ENCODE measurements at places on chromosomes 6 and 20.

- DNase-seq = peak; percentile 10
Observed at GRCh38 chr6:87944541-87944954, 103.1 kb upstream of the SPACA1 start.

DNA sequence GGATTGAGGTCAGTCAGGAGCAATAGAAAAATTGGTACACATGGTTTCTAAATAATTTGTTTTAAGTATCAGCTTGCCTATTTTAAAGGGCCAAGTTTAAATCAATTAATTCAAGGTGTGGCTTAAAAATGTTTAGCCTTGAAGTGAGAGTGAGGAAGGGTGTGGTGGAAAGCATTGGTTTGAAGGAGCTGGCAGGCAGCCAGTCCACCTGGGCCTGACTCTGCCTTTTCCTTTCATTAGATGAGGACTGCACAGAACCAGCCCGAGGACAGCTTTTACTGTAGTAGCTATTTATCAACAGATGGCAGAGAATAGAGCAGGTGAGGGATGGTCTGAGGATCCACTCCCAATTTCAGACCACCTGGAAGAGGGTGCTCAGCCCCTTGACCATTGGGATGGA lies 42.4 kb downstream of the DHX35 start:
- no peak for DNase-seq

GRCh38 chr6:11645016-11645415 lies 107.5 kb downstream of the TMEM170B start:
- no peak for DNase-seq

DNA sequence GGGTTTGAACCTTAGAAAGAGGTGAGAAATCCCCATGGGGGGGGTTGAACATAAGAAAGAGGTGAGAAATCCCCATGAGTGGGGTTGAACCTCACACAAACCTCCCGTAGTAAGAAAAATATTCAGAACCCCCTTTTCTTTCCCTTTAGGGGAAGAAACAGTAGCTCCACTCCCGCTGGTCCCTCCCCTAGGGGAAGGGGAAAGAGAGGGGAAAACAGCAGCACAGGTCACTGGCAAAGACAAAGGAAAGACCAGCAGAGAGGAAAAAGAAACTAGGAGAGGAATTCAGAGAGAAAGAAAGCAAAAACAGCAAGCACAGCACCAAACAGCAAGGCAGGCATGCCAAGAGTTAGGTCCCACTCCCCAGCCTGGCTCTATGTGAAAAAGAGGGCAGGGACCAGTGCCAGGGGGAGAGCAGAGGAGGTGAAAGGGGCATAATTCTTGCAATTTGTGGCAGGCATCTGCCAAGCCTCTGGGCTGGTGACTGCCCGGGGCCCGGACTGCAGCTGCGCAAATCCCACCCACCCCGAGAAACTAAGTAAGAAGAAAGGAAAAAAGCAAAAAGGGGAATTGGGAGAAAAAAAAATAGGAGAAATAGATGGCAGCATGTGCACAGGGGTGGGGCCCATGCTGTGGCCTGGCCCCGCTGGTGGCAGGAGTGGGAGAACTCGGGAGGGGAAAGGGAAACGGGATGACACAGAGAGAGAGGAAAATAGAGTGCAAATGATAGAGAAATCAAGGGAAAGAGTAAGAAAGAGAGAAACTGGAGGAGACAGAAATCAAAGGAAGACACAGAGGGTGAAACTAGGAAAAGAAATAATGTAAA lies 15.1 kb upstream of the GOPC start:
- DNase-seq = no peak

DNA sequence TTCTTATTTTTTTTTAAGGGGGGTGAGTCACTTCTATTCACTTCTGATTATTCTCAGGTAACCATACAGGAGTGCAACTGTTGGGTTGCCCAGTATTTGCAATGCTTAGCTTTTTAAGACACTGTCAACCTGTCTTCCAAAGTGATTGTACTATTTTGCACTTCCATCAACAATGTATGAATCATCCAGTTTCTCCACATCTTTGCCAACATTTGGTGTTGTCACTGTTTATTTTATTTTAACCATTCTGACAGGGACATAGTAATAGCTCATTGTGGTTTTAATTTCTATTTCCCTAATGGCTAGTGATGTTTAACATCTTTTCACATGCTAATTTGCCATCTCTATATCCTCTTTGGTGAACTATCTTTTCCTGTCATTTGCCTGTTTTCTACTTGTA lies 1.4 kb upstream of the SLC13A3 start:
- DNase-seq = no peak

DNA sequence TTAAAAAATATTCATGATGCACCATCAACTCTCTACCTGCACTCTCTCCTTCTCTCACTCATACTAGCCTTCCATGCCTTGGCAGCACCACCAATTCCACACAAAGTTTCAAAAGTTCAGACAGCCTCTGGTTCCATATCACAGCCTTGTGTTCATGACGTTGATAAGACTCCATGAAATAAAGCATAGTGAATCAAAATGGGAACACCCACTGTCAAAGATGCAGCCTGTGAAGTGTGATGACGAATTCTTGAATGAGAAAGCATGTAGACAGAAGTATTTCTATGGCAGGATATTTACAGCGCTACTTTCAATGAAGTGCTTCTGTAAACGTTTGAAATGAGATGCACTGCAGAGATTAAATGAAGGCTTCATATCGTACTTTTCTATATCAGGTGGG lies 77.3 kb upstream of the FERMT1 start:
- DNase-seq = no peak

DNA sequence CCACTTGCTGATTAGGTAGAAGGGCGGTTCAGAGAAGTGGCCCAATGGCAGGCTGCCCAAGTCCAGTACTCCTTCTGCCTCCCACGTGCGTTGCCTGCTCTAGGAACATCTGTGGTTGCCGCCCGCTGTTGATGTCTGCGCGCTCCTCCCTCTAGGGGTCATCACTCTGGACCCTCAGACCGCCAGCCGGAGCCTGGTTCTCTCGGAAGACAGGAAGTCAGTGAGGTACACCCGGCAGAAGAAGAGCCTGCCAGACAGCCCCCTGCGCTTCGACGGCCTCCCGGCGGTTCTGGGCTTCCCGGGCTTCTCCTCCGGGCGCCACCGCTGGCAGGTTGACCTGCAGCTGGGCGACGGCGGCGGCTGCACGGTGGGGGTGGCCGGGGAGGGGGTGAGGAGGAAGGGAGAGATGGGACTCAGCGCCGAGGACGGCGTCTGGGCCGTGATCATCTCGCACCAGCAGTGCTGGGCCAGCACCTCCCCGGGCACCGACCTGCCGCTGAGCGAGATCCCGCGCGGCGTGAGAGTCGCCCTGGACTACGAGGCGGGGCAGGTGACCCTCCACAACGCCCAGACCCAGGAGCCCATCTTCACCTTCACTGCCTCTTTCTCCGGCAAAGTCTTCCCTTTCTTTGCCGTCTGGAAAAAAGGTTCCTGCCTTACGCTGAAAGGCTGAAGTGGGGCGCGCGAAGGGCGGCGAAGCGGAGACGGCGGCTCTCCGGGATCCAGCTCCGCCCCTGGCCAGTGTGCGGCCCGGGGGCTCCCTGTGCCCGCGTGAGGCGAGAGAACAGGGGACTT lies 8.5 kb downstream of the TRIM15 start:
- no peak for DNase-seq

- DNase-seq = no peak
Observed at GRCh38 chr6:168632694-168633093, 191.7 kb downstream of the SMOC2 start.

DNA sequence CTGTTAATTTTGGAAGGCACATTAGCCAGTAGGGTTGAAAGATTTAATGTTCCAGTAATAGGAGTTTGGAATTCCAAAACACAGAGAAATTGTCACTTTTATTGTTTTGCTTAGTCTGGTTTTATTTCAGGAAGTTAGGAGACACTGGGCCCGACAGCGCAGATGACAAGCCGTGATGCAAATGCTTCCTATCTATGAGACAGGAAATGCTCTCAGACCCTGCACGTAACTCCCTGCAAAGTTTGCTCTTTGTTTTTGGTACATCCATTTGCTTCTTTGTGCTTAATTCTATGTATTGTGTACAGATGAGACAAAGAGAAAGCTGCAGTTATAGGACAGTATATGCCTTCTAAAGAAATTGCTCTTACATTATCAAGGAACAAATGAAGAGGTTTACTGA lies 201.6 kb upstream of the SGK1 start:
- DNase-seq = no peak

- no peak for DNase-seq
Observed at GRCh38 chr20:17912916-17913315, 55.7 kb downstream of the SNX5 start.

- DNase-seq = no peak
Observed at GRCh38 chr6:137755284-137755683, 111.8 kb upstream of the TNFAIP3 start.

GRCh38 chr6:29723262-29723665 lies at the start of gene HLA-F:
Gene HLA-F (plus strand): TSS chr6:29723434. CDS start chr6:29723464, 30 bp downstream.
- peak; percentile 46 for DNase-seq

- peak; percentile 10 for DNase-seq
Observed at GRCh38 chr6:33018904-33019303, 9.5 kb upstream of the HLA-DOA start.

- no peak for DNase-seq
Observed at GRCh38 chr20:31473331-31474096, 1.4 kb downstream of the DEFB124 start.

GRCh38 chr6:145878591-145879295 lies 64.1 kb upstream of the FBXO30 start:
- no peak for DNase-seq

GRCh38 chr6:6362056-6362840 lies 41.8 kb upstream of the F13A1 start:
- DNase-seq = no peak

- DNase-seq = no peak
Observed at GRCh38 chr6:73710470-73710869, 14.5 kb downstream of the CD109 start.

DNA sequence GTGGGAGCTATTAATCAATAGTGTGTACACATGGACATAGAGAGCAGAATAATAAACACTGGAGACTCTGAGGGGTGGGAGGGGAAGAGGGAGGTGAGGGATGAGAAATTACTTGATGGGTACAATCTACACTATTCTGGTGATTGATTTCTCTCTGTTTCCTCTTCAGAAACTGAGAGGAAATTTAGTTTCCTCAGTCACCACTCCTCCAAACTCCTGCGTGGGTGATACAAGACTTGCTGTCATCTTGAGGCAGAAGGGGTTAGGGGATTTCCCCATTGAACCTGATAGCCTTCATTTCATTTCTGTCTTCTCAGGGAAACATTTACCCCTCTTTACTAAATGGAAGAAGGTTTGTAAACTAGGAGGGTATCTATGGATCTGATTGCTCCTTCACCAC lies 84.3 kb upstream of the ESR1 start:
- no peak for DNase-seq

- DNase-seq = peak; percentile 72
Observed at GRCh38 chr6:128605961-128606360, 85.6 kb upstream of the PTPRK start.

DNA sequence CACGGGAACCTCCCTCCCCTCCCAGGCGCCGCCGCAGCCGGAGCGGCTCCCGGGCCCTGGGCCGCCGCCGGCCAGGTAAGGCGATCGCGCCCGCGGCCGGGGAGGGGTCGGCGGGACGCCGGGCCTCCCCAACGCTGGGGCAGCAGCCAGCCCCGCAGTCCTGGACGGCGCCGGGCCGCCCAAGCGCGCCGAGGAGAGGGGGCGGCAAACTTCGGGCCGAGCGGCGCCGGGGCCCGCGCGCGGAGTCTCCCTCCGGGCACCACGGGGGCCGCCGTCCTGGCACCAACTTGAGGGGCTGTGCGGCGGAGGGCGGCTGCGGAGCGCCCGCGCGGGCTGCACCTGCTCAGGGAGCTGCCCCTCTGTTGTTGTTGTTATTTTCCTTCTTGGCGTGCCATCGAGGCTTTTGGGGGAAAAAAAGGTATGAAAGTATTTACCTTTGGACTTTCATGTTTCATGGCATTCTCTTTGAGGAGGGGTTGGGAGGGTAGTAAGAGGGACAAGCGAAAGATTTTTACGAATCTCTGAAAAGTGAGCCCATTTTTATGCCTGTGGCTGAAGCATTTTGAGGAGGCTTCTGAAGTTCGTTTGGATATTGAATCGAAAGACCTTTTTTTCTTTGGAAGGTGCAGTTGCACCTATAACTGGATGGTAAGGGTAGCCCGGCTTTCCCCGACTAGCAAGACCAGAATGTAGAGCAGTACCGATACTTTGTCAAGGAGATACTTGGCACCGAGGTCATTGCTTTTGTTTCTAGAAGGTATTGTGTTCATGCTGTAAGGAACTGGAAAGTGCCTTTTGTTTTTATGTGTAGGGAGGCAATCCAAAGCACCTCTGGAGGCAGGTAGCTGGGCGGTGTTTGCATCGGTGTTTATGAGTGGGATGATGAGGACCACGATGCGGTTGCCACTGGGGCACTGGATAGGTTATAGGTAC lies at the start of gene RNF182:
RNF182 (plus strand) TSS at position 4 of the 933 bp plus-strand sequence. CDS start 52,168 bp downstream, outside the sequence.
- no peak for DNase-seq

DNA sequence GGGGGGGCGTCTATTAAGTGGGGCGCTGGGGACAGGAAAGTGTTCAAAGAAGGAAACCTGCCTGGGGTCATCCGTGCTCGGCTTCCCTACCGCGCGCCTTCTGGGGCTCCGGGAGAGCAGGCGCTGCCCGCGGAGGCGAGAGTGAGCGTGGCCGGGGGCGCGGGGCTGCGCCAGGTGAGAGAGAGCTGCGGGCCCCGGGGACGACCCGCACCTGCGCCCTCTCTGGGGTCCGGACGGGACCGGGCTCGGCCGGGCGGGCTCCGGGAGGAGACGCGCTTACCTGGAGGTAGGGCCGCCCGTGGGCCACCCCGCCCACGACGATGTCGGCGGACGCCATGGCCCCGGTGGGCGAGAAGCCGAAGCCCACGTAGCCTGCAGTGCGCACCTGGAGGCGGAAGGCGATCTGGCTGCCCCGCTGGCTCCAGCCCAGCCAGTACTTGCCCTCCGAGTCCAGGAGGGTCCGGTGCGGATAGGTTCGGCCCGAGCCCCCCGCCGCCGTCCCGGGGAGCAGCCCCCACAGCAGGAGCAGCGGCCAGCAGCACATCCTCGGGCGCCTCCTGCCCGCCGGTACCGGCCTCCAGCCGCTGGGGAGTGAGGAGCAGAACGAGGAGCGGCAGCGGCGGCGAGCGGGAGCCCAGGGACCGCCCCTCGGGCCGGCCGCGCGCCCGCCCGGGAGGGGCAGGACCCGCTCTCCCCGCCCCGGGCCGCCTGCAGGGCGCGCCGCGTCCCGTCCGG lies at the start of gene MOXD1:
MOXD1 (minus strand) TSS at position 593 of the 735 bp plus-strand sequence; CDS start at position 544, 49 bp downstream.
- DNase-seq = no peak

DNA sequence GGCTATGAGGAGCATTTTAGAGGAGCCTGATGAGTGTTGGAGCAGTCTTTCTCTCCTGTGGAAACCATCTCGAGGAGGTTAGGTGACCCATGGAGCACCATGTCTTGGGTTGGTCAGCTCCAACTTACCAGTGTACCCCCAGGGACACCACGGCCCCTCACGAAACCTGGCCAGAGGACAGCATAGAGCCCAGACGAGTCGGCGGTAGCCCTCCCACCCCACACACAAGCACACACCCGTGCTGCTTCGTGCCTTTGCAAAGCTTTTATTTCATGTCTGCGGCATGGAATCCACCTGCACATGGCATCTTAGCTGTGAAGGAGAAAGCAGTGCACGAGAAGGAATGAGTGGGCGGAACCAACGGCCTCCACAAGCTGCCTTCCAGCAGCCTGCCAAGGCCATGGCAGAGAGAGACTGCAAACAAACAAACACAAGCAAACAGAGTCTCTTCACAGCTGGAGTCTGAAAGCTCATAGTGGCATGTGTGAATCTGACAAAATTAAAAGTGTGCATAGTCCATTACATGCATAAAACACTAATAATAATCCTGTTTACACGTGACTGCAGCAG lies 53.6 kb downstream of the EZR start:
- DNase-seq = no peak

All from AG09309 (cell line).